Esophagus squamous epithelium (tissue), 5 donors: ENCODE measurements at places on chromosomes 6 and 20. TPM values are rescaled to one million over a fixed set of nuclear protein-coding genes. Genes with fewer than 3 reads are reported as not detected.
A peak's percentile ranks its signal among the peaks of the same experiment; 100 is the strongest.

The SLC35D3 gene
- total RNA-seq: not detected

DNA sequence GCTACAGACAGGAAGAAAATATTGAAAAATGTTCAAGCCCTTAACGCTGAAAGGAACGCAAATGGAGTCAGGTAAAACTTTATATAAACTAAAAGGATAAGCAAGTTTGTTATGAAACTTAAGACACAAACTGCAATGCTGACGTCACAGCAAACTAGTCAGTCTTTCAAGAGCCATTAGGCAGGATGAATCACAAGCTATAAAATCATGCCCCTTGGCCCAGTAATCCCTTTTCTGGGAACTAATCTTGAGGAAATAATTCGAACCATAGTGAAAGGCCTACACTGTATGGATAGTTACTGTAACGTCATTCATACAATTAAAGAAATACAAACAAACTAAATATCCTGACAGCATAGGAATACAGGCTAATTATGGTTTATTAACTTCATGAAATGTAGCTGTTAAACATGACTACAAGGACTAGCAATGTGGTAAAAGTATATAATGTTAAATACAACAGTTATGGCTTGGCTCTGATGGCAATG is 42.7 kb upstream of the HINT3 start:
- no peaks in the 10 kb centered on the region for H3K27me3 ChIP-seq
- H3K27ac ChIP-seq: peak overlapping the region; percentile 46
- H3K4me1 ChIP-seq: no peaks in the 10 kb centered on the region

The CLVS2 gene
- total RNA-seq: under 0.01 TPM

- H3K4me3 ChIP-seq: no peak overlapping the region
- no peaks in the 10 kb centered on the region for H3K4me1 ChIP-seq
- H3K36me3 ChIP-seq: no peaks in the 10 kb centered on the region
- no peak for DNase-seq
Observed at GRCh38 chr6:143052282-143052681, 8.4 kb upstream of the AIG1 start.

DNA sequence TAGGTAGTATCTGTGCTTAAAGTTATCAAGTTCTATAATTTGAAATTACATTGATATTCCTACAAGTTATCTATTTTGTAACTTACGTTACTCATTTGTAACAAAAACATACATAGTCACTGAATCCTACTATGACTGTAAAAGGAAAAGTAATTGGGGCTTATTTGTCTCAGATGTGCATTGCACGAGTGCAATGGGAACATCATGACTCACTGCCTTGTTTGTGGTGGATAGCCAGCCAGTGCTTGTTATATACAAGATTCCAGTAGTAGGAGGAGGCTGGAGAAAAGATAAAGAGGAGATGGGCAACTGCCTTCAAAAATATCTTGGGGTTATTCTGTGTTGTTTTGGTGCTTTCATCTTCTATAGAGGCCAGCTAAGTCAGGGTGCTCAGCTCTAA is 164.1 kb downstream of the RNF144B start:
- H3K27me3 ChIP-seq: no peaks in the 10 kb centered on the region
- no peaks in the 10 kb centered on the region for H3K4me1 ChIP-seq
- H3K36me3 ChIP-seq: no peaks in the 10 kb centered on the region
- DNase-seq: no peak
- H3K27ac ChIP-seq: no peak overlapping the region

The BMP2 gene
- total RNA-seq: 6.1 TPM

DNA sequence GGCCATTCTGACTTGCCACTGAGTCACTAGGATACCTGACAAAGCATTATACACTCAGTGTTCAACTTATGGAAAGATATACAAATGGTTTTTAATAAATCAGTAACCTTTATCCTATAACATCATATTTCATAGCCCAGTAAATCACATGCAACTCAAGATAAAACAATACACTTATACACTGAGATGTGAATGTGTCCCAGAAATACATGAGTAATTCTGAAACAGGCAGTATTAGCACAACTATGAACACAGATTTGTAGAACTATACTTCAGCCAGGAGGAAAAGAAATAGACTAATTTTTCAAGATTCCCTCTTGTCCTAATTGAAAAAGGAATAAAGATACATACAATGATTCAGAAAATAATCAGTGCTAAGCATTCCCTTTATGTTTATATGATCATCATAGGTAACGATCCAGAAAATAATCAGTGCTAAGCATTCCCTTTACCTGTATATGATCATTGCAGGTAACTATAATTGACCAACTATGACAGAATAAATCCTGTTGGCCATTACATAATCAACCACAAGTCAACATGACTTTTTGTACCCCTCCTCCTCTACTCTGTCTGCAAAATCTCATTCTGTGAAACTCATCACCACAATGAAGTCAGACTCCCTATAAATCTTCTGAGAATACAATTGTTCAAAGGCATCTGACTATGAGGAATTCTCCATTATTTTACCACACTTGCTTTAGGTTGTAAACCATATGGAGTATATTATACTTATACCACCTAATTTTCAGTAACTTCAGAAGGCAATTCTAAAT is 30.3 kb downstream of the HACE1 start:
- H3K27ac ChIP-seq: no peak overlapping the region
- H3K4me1 ChIP-seq: no peaks in the 10 kb centered on the region
- no peaks in the 10 kb centered on the region for H3K27me3 ChIP-seq
- no peaks in the 10 kb centered on the region for H3K36me3 ChIP-seq
- no peak overlapping the region for H3K4me3 ChIP-seq

- no peaks in the 10 kb centered on the region for H3K4me1 ChIP-seq
- H3K4me3 ChIP-seq: no peak overlapping the region
- H3K27ac ChIP-seq: no peak overlapping the region
- H3K36me3 ChIP-seq: peaks cover 41% of the 10 kb centered on the region
Observed at GRCh38 chr20:16283307-16283706, 289.9 kb downstream of the KIF16B start.

DNA sequence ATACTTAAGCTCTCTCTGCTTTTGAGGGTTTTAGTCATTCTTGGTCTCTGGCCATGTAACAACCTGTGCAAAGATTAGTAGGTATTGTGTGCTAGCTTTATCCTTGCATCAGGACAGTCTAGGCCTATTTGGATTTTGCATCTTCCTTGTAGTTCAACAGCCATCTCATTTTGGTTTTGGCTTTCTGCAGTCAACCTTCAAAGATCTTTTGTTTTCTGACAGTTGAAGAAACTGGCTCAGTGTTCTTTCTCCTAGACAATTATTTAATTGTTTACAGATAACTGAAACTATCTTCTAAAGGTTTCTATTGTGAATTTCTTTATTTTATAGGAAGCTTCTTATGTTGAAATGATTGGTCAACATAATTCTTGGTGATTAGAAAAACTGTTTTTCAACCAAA is 307.5 kb downstream of the CDKAL1 start:
- H3K4me1 ChIP-seq: no peaks in the 10 kb centered on the region
- no peak overlapping the region for H3K4me3 ChIP-seq
- H3K27ac ChIP-seq: no peak overlapping the region

The LHFPL5 gene
- total RNA-seq: not detected

DNA sequence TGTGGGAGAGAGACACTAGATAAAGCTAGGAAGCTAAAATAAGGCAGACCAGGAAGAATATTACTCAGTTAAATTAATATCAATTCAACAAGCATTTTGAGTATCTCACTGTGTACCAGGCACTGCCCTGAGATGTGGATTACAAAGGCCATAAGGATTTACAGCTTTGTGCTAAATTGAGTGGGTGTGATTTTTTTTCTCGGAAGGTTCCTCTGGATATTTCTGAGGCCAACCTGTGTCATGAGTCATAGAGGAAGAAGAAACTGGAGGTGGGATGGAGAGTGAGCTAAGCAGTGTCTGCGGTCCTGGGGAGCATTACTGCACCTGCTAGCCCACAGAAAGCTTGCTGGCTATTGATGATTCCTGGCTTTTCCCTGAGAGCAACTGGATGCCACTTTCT is 135.2 kb downstream of the RFPL4B start:
- DNase-seq: no peak
- no peaks in the 10 kb centered on the region for H3K4me1 ChIP-seq
- H3K4me3 ChIP-seq: no peak overlapping the region
- H3K27me3 ChIP-seq: no peaks in the 10 kb centered on the region
- H3K27ac ChIP-seq: no peak overlapping the region

DNA sequence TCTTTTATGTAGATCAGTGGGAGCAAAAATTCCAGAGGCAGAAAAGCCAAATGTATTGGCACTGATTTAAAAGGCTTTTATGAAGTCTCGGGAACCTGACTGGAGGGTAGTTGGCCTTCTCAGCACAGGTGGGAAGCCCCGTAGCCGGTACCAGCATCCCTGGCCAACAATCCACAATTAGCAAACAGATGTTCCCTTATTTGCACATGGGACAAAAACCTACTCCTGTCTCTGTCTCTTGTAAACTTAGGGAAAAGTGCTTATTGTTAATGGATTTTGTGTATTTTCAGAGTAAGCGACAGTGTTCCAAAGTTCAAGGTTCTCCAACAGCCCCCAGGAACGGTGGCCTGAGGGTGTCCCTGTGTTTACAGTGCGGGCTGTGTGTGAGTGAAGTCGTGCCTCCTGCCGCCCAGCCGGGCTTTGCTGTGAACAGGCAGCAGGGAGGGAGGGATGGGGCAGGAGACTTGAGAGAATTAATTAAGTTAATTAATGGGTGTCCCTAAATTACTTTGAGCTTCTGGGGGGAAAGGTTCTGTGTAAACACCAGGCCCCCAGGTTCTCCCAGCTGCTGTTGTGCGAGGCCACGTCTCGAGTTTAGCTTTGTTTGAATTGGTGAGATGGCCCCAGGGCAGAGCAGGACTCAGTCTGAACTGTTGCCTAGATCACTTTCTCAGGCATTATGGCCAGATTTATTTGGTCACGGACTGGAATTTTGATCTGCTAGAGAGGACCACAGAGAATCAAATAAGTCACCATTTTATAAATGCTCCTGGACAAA is 3.9 kb downstream of the SYNJ2 start:
- H3K27ac ChIP-seq: peak overlapping the region; percentile 1
- H3K4me3 ChIP-seq: peak overlapping the region; percentile 28
- H3K4me1 ChIP-seq: peaks cover 83% of the 10 kb centered on the region
- H3K36me3 ChIP-seq: no peaks in the 10 kb centered on the region
- no peaks in the 10 kb centered on the region for H3K27me3 ChIP-seq

DNA sequence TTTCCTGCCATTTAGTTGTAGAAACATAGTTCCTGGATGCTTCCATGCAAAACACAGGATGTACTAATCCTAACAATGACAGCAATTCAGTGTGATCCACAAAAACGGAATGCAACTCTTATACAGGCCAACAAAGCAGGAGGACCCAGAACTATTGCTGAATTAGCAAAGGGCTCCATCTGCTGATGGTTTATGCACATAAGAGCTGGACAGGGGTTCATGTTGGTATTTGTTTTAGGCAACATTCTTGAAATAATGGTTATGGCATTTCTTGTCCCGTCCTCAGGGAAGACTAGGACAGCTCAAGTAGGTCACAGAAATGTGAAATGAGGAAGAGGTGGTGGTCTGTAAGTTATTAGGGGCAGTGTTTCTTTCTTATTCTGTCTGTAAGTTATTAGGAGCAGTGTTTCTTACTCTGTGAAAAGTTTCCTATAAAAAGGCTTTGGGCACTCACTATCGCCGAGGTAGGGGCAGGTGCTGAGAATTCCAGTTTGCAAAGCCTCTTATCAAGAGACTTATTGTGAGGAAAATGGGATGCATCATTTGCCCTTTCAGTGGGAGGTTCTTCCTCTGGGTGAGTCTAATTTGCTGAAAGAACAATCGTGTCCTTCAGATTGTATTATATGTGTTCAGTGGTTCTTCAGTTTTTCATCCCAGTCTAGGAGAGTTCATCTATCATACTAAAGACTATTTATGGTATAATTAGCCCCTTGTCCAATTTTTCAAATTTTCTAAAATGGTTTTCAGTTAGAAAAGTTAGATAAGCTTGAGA is 171.1 kb downstream of the MCHR2 start:
- H3K27ac ChIP-seq: no peak overlapping the region
- DNase-seq: no peak
- peak overlapping the region; percentile 33 for H3K4me3 ChIP-seq
- H3K27me3 ChIP-seq: no peaks in the 10 kb centered on the region
- H3K4me1 ChIP-seq: no peaks in the 10 kb centered on the region
- no peaks in the 10 kb centered on the region for H3K36me3 ChIP-seq

DNA sequence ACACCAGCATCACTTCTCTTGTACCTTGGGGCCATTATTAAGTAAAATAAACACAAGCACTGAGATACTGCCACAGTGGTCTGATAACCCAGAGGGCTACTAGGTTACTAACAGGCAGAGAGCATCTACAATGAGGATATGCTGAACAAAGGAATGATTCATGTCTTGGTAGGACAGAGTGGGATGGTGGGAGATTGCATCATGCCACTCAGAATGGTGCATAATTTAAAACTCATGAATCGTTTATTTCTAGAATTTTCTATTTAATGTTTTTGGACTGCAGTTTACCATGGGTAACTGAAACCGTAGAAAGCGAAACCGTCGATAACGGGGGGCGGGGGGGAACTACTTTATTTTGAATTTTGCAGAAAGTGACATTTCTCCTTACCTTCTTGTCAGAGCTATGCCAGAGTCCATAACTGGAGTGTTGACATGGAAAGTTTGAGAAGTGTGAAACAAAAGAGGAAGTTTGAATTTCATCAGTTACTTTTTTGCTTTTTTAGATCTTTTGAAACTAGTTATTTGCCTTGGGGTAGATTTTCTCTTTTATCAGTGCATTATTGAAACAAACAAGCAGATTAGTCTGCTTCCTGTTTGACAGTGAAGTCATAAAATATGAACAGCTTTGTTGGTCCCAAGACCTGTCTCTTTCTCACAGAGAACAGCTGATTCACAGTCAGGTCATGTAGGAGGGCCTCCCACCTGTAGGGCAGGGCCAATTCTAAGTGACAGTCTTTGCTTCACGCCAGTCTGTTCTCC is 124.9 kb downstream of the KLHL32 start:
- no peak overlapping the region for H3K4me3 ChIP-seq
- H3K27ac ChIP-seq: no peak overlapping the region
- H3K27me3 ChIP-seq: no peaks in the 10 kb centered on the region
- no peak for DNase-seq
- no peaks in the 10 kb centered on the region for H3K36me3 ChIP-seq

The RAD21L1 gene
- total RNA-seq: not detected

The SLA2 gene
- total RNA-seq: not detected

The HAO1 gene
- not detected for total RNA-seq

The HLA-DOA gene
- total RNA-seq: 9.7 TPM

The TNF gene
- not detected for total RNA-seq

DNA sequence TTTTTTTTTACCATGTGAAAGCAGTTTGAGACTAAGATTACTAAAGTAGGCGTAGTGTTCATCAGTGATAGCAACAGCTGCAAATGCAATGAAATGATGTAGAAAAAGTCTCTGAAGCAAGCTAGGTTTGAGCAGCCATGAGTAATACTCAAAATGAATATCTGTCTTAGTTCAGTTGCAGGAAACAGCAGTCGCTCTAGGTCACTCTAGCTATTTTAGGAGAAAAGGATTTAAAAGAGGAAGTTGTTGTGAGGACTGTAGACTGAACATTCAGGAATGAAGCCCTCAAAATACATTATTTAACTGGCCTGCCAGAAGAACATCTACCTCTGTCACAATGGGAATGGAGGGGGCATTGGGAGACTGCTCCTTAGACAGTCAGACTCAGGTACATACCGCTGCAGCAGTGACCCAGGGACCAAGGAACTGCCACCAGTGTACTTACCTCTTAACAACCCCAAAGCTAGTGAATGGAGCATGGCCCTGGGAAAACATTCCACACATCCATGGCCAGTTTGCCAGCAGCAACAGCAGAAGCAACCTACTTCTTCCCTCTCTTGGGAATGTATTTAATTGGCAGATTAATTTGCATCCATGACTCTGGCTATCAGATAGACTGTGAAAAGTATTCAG is 243.0 kb upstream of the KHDRBS2 start:
- H3K36me3 ChIP-seq: no peaks in the 10 kb centered on the region
- H3K4me3 ChIP-seq: no peak overlapping the region
- no peaks in the 10 kb centered on the region for H3K4me1 ChIP-seq
- no peaks in the 10 kb centered on the region for H3K27me3 ChIP-seq
- DNase-seq: no peak

GRCh38 chr6:16936893-16937292 is 165.0 kb upstream of the STMND1 start:
- no peaks in the 10 kb centered on the region for H3K4me1 ChIP-seq
- DNase-seq: no peak
- no peak overlapping the region for H3K4me3 ChIP-seq
- H3K27me3 ChIP-seq: no peaks in the 10 kb centered on the region
- H3K27ac ChIP-seq: no peak overlapping the region
